NCI-H226 (cell line): ENCODE measurements at places on chromosomes 5 and 9.

DNA sequence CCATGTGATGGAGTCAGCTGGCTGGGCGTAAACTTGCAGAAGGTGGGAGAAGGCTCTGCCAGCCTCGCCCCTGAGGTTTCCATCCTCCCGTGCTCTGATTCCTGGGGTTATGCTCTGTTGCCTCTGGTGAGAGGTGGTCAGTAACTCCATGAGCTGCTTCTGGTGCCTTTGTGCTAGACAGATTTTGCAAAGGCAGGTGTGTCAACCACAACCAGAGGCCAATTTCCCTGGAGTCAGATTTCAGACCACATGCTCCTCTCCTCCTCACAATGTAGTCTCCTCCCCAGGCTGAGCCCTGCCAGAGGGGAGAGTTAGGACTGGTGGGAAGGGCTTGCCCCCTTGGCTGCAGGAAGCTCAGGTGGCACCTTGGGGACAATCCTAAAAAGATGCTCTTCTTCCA, 38.8 kb upstream of the TENT4A start:
- no peak for DNase-seq

DNA sequence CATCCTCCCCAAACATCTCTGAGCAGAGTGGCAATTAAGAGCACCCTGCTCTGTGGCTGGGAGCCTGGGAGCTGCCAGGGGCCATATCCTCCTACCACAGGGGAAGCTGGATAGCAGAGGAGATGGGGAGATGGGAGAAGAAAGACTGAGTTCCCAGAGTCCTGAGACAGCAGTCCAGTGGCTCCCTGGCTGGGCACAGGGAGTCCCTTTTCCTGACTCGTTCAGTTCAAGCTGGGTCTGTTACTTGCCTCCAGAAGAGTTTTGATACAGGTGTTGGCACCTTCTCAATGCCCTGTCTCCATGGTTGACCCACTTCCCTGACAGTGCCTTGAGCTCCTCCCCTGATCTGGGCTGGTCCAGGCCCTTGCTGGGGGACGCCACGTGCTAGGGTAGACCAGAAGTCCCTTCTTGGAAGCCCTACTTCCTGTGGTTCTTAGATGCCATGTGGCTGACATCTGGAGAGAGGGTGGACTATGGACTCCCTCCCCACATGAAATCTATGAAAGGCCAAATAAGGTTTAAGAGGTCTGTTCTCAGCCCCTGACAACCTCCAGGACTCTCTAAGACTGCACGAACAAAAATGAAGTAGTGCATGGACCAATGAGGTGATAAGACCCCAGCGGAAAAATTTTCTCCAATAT, 166.2 kb downstream of the AUH start:
- DNase-seq = no peak

- DNase-seq = no peak
Observed at GRCh38 chr9:68822596-68823165, 117.6 kb downstream of the PIP5K1B start.

GRCh38 chr9:88387552-88388202, 567 bp upstream of the SPIN1 start:
- DNase-seq = peak; percentile 21

- DNase-seq = no peak
Observed at GRCh38 chr5:36790847-36791246, 85.7 kb upstream of the NIPBL start.

GRCh38 chr5:82748688-82749460, 328.3 kb downstream of the TMEM167A start:
- no peak for DNase-seq

- DNase-seq = peak; percentile 90
Observed at GRCh38 chr5:111394586-111394985, 117.7 kb downstream of the STARD4 start.

DNA sequence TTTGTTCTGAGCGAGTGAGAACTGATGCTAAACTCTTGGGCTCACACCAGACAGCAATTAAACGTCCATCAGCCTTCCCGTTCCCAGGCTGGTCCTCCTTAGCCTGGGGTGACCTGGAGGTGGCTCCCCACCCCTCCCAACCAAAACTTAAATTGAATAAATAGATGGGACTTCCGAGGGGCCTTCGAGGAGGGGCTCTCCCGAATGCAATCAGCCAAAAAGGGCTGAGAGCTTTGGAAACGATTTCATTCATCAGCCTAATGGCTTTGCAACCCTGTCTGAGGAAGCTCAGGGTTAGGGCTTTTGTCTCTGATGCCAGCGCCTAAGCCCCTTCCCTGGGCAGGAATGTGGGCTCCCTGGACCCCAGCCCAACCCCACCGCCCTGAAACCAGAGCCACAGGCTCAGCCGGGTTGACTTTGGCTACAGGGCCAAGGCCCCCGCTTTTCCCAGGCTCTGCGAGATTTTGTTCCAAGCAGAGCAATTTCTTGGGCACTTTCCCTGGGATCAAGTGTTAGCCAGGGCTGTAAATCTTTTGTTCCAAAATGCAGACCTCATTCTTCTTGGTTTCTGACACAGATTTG, 29.2 kb downstream of the LHX3 start:
- DNase-seq = no peak

DNA sequence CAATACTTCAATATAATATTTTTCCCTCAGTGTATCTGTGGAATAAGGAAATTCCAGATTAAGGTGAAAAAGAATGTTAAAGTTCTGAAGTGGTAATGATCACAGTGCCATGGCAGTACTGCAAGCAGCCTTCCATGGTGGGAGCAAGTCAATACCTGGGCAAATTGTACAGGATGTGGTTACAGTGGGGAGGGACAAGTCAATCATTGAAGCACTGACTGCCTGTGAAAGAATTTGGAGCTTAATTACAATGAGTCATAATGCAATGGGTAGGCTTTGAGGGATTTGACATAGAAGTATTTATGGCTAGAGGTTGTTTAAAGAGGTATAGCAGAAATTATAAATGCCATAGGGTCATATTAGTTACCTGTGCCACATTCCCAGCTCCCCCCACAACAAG, 786.5 kb upstream of the ACO1 start:
- DNase-seq = peak; percentile 67

- no peak for DNase-seq
Observed at GRCh38 chr5:59061377-59061776, 478.5 kb downstream of the RAB3C start.

GRCh38 chr5:98773214-98773463, 324 bp upstream of the RGMB start:
- no peak for DNase-seq

- no peak for DNase-seq
Observed at GRCh38 chr5:32241034-32241783, 67.1 kb upstream of the GOLPH3 start.

- DNase-seq = no peak
Observed at GRCh38 chr5:2008851-2009629, 126.3 kb upstream of the IRX4 start.

DNA sequence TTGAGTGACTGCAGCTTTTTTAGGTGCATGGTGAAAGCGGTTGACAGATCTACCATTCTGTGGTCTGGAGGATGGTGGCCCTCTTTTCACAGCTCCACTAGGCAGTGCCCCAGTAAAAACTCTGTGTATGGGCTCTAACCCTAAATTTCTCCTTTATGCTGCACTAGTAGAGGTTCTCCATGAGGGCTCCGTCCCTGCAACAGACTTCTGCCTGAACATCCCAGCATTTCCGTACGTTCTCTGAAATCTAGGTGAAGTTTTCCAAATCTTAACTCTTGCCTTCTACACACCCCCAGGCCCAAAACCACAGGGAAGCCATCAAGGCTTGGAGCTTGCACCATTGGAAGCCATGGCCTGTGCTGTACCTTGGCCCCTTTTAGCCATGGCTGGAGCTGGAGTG, 1898.1 kb upstream of the NUDT12 start:
- no peak for DNase-seq

- DNase-seq = no peak
Observed at GRCh38 chr5:147835386-147835798, 3.9 kb upstream of the SPINK1 start.

- DNase-seq = peak; percentile 85
Observed at GRCh38 chr5:10366310-10367272, 13.1 kb downstream of the MARCHF6 start.

DNA sequence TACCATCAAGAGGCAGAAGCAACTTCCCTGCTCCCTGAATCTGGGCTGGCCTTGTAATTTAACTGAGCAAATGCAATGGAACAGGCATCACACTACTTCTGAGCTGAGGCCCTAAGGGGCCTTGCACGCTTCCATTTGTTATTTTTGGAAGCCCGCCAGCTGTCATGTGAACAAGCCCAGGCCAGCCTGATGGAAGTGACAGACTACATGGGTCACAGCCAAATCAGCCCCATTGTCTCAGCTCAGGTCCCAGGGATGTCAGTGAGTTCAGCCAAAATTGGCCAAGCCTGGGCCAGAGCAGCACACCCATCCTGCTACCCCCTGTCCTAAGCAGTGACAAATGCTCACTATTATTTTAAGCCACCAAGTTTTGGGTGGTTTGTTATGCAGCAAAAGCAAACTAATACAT, 72.8 kb downstream of the PRRT1B start:
- DNase-seq = no peak
